ENCODE measurements at places on chromosomes 11 and 22.
A peak's percentile ranks its signal among the peaks of the same experiment; 100 is the strongest.

DNA sequence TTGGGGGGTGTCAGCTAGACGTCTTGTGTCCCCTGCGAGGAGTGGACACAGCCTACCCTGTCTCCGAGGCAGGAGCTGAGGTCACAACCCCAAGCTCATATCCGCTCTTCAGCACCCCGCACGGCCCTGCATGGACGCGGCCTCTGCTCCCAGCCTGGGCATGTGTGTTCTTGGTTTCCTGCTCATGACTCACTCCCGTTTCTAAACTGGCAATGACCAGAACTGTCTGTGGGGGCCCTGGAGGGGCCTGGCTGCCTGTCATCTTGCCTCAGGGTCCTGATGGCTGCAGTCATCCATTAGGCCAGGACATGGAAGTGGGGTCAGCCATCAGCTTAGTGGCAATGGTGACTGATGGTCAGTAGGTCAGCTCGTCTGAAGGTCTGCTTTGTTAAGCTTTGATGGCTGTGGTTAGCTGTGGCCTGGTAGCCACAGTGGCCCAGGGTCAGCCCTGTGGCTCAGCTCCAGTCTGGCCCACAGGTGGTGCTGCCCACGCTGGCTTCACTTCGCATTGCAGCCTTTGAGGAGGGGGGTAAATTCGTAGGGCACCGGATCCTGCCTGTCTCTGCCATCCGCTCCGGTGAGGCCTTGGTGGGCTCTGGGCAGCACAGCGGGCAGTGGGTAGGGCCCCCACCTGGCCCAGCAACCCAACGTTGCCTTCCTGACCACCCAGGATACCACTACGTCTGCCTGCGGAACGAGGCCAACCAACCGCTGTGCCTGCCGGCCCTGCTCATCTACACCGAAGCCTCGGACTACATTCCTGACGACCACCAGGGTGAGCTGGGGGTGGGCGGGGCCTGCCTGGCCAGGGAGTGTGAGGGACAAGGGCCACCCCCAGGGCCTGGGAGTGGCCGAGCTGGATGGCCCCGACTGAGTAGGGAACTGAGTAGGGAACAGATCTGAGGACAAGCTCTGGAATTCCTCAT, 12.0 kb downstream of the PLCB3 start:
- no peak for DNase-seq

DNA sequence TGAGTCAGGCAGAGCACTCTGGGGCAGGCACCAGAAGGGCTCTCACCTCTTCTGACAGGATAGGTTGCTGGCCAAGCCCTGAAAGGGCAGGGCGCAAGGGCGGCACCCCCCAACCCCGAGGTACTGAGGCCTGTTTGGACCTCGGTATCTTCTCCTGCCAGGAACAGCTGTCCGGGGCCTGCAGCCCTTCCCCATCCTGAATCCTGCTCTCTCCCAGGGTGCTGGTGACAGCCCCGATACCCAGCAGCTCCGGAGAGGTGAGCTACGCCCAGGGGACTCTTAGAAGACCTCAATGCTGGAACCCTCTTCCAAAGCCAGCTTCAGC, 79.1 kb downstream of the PHF21B start:
- DNase-seq = no peak

DNA sequence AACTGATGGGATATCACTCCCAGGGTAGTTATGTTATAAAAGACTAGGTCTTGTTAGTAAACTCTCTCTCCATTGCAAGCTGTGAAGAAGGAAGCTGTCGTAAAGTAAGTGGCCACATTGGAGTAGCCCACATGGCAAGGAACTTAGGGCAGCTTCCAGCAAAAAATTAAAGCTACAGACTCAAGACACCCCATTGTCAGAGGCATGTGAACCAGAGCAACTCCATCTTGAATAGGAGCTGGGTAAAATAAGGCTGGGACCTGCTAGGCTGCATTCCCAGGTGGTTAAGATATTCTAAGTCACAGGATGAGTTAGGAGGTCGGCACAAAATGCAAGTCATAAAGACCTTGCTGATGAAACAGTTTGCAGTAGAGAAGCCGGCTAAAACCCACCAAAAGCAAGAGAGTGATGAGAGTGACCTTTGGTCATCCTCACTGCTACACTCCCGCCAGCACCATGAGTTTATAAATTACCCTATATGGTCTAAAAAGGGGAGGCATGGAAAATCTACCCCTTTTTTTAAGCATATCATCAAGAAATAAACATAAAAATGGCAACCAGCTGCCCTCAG, 23.9 kb downstream of the CCKBR start:
- DNase-seq = no peak

- DNase-seq = no peak
These were observed 41.1 kb downstream of the SEZ6L start for GRCh38 chr22:26210334-26210733.

GRCh38 chr22:26398741-26399153, 30.3 kb upstream of the ASPHD2 start:
- peak; percentile 22 for DNase-seq

- no peak for DNase-seq
These were observed 227.7 kb upstream of the B3GAT1 start for GRCh38 chr11:134639586-134640330.

DNA sequence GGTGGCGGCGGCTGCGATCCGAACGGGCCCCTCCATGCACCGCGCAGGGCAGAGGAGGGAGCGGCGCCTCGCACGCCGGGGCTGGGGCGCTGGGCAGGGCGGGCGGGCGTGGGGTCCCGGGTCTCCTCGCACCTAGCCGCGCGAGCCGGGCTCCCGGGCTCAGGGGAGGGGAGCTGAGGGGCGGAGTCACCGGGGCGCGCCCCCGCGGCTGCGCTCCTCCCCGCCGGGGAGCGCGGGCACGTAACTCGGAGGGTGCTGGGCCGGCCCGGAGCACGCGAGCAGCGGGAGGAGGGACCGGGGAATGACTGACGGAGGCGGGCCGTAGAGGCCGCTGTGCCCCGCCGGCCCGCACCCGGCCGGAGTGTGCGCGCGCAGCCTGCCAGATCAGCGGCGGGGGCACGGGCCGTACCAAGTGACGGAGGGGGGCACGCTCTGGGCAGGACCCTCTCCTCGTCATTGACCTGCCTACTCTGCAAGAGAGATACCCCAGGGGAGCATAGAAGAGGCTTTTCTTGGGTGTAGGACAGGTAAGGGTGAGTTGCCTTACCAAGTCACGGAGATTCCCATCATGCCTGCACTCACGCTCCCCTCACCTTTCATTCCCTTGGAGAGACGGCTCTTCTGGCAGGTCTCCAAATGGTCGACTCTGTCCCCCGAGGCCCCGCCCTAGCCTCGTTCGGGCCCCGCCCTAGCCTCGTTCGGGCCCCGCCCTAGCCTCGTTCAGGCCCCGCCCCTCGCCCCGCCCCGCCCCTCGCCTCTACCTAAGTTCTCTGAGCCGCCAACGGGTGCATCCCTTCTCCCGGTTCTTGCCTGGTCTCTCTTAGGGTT, at the start of gene CDON:
Gene CDON (minus strand): TSS at position 188 of the 828 bp plus-strand sequence. CDS start 39,390 bp downstream, outside the sequence.
- DNase-seq = peak; percentile 99

DNA sequence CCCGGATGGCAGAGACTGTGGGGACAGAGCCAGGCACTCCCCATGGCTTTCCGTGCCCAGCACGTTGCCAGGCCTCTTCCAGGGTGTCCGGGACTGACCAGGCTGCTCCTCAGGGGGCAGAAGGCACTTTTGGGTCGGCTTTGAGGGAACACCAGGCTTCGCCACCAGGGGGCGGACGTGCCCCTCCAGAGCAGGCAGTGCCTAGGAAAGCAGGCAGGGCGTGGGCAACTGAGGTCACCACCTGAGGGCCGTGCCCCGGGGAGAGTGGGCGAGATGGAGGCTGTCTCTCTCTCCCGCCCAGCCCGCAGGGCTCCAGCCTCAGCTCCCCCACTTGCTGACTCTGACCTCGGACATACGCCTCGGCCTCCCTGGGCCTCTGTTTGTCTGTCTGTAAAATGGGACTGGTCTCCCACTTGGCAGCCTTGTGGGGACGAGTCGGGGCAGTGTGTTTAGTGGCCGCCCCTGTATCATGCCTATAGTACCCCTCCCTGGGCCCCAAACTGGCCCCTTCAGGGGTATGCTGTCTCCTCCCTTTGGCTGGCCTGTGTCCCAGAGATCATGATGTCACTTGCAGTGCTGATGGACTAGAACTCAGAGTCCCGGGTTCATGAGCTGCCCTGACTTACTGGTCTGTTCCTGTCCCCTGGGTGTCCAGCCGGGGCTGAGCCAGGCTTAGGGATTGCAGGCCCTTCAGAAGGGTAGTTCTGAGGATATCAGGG, 4.4 kb upstream of the PRR5 start:
- DNase-seq = peak; percentile 59

DNA sequence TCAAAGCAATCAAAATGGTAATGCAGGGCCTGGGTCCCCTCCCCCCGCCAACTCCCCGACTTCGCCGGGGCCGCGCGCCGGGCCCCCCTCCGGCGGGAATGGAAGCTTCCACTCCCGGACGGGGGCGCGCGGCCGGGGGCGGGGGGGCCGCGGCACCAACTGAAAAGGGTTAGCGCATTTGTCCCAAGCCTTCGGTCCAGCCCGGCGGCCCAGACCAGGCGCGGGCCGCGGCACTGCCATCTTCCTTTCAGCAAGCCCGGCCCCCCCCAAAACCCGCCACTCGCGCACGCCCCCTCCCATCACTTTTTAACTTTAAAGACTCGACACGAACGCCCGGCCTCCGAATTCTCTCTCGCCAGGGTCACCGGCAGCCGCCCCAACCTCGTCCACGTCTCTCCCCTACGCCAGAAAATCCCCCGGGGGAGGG, 2.8 kb downstream of the PHF21B start:
- no peak for DNase-seq

Data from GM18507 (cell line).